ENCODE measurements at places on chromosomes 2 and 18.

GRCh38 chr2:217086038-217086522, 226.2 kb upstream of the TNP1 start:
- no peak for DNase-seq

DNA sequence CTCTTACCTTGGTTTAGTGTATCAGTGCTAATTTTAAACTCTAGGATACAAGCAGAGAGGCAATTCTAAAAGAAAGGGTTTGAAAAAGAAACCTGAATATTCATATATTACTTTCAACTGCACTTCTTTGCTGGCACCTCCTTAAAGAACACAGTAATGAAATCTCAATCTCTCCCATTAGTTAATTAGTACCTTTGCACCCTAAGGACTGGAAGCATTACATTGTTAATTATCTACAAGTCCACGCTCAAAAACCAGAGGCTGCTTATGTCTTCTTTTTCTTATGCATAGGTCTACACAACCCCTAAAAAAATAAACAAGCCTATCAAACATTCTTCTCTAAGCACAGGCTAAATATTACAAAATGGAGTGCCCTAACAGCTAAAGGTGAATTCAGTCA, 20.2 kb downstream of the EPHA4 start:
- DNase-seq = no peak

DNA sequence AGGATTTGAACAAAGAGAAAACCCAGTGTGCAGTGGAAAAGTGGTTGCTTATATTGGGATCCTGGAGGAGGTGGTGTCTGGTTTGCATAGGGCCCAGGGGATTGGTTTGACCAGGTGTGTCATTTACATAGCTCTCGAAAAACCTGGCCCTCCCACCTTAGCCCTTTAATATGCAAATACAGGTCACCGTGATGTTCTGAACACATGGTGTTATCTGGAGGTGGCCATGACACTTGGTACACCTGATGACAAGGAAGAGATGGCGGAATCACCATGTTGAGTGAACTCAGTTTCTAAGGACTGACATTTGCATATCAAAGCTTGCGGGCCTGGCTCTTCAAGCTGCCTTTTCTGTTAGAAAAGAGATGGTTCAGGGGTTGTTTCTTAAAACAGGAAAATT, 2.3 kb upstream of the NAPG start:
- DNase-seq = no peak

DNA sequence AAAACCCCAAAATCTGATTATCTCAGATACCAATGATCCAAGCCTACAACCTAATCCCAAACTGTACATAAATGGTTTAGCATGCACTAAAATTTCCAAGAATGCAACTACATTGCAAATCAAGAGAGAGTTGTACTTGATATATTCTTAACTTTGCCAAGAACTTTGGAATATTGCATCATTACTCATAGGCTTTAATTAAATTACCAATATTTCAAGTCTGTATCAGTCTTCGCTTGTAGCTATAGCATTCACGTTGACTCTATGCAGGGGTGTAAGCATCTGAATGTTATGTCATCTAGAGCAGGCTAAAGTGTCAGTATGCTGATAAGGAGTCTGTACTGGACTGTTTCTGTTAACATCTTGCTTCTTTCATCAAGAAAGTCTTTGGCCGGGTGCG, 56.3 kb downstream of the FOXI3 start:
- no peak for DNase-seq

GRCh38 chr2:123917241-123917640, 107.8 kb upstream of the CNTNAP5 start:
- no peak for DNase-seq

- peak; percentile 20 for DNase-seq
Observed at GRCh38 chr18:57771193-57771592, 31.9 kb downstream of the ATP8B1 start.

- no peak for DNase-seq
Observed at GRCh38 chr2:201769666-201770373, 10.9 kb downstream of the ALS2 start.

- no peak for DNase-seq
Observed at GRCh38 chr2:175414882-175415487, 233.5 kb upstream of the ATP5MC3 start.

DNA sequence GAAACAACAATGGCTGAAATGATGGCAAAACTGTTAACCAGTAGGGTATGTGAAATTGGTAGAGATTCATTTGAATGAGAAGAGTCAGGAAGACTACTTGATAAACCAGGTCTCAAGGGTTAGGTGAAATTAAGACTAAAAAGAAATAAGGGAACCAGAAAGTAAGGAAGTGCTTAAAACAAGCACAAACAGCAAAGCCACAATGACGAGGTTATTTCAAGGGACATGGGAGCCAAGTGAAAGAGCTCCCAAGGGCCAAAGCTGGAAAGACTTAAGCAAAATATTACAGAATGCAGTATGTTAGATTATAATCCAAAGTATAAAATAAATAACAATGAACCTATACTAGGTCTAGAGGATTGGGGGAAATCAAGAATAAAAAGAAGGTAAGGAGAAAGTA, 19.3 kb upstream of the CD302 start:
- no peak for DNase-seq

- DNase-seq = no peak
Observed at GRCh38 chr2:224085811-224086210, 46.7 kb upstream of the SERPINE2 start.

- DNase-seq = no peak
Observed at GRCh38 chr2:122622934-122623333, 867.5 kb downstream of the TSN start.

All from NCI-H510A (cell line).